ENCODE measurements at places on chromosomes 11 and 22. TPM values are rescaled to one million over a fixed set of nuclear protein-coding genes. Genes with fewer than 3 reads are reported as not detected.

- no peak for ATAC-seq
Measured at GRCh38 chr22:40094485-40094884, 83.2 kb upstream of the TNRC6B start.

- peak; percentile 71 for ATAC-seq
Measured at GRCh38 chr22:44448271-44448830, 49.7 kb downstream of the RTL6 start.

GRCh38 chr11:12802418-12803085, 128.3 kb downstream of the TEAD1 start:
- peak; percentile 30 for ATAC-seq

- ATAC-seq = no peak
Measured at GRCh38 chr22:39139933-39140332, 12.5 kb downstream of the CBX7 start.

- no peak for ATAC-seq
Measured at GRCh38 chr11:69310934-69311766, 17.2 kb downstream of the MYEOV start.

- peak; percentile 24 for ATAC-seq
Measured at GRCh38 chr11:80562523-80563125, 1121.8 kb upstream of the TENM4 start.

DNA sequence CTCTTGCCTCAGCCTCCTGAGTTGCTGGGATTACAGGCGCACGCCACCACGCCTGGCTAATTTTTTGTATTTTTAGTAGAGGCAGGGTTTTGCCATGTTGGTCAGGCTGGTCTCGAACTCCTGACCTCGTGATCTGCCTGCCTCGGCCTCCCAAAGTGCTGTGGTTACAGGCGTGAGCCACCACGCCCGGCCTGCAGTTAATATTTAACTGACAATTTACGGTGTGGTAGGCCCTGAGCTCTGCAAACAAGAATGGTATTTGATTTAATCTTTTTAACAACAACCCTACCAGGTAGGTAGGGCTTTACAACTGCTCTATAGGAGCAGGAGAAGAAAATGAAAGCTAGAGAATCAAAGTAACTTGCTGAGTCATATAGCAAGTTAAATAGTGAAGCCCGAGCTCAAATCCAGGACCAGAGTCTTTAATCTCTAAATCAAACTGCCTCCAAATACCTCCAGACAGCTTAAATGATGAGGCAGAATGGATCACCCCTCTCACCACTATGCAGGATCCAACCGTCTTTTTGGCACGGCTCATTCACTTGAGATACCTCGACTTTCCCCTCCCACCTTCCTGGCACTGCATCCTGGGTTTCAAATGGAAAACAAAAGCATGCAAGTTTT, 9.4 kb downstream of the UEVLD start:
- ATAC-seq = no peak

- no peak for ATAC-seq
Measured at GRCh38 chr11:60955571-60955970, 3.6 kb upstream of the SLC15A3 start.

GRCh38 chr11:64633555-64634159, 42.6 kb downstream of the SLC22A12 start:
- ATAC-seq = no peak

DNA sequence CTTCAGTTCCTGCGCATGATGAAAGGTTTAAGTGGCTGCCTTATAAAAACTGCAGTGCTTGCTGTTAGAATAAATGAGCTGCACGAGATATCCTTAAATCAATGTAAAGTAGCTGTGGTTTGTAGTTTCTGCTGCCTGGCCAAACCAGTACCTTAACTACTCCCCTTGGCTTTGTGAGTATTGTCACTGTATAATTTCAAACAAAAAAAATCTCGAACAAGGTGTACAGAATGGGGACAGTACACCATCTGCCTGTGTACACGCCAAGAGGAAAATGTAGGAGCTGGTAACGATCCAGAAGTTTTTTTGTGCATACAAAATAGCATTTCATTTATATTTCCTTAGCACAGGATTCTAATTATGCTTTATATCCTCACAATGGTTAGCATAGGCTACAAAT, 20.6 kb upstream of the NDUFC2 start:
- ATAC-seq = no peak

DNA sequence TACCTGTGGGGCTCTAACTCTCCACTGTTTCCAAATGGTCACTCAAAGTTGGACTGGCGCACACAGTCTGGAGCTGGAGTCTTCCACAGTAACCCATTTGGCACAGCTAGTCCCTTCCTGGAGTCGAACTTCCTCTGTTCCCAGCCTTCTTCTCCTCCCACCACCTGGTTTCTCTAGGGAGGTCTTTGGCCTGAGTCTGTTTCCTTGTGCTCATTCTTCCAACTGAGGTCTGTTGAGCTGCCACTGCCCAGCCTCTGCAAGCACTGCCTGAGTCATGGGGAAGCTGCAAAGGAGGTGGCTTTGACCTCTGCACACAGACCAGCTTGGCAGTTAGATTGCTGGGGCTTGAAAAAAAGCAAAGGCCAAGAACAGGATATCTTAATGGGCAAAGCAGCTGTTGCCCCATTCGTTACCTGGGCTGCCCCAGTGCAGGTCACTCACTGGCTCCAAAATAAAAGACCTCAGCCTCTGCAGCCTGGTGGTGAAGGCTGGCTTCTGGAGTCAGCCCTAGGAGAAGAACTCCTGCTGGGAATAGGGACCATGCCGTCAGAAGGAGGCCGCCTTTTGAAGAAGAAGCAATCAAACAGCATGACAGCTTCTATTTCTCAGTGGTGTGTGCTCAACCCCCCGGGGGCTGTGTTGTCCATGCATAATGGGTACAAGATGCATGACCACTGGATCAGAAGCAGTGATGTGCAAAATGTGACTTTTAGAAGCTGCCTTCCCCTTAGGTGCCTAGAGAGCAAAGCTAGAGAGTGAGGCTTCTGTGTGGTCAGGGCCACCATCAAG, 3.0 kb downstream of the ADAMTS15 start:
- ATAC-seq = no peak

GRCh38 chr11:76169473-76169896, 36.8 kb downstream of the WNT11 start:
- ATAC-seq = no peak

- no peak for ATAC-seq
Measured at GRCh38 chr22:44804327-44804726, 52.0 kb downstream of the ARHGAP8 start.

DNA sequence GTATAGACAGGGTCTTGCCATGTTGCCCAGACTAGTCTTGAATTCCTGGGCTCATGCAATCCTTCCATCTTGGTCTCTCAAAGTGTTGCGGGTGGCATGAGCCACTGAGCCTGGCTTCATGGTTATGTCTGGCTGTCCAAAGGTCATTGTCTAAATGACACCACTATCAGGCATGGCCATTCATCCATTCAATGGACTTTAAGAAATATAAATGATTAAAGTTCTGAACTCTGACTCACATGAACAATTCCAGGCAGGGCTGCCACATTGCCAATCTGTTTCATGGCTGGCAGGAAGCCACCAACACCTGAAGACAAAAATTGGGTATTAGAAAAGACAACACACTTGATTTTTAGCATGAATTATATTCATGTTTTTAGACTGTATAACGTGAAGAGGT, 4.1 kb downstream of the RTCB start:
- no peak for ATAC-seq

- ATAC-seq = peak; percentile 91
Measured at GRCh38 chr11:104694259-104695064, 203.8 kb downstream of the CASP12 start.

- no peak for ATAC-seq
Measured at GRCh38 chr22:28246397-28246796, 327.3 kb upstream of the PITPNB start.

GRCh38 chr11:95789506-95790122, at the start of gene FAM76B:
Gene FAM76B (minus strand): TSS chr11:95789782. CDS start chr11:95789478, 304 bp downstream.
- peak; percentile 86 for ATAC-seq

- ATAC-seq = no peak
Measured at GRCh38 chr11:102577182-102577581, 46.6 kb upstream of the MMP7 start.

DNA sequence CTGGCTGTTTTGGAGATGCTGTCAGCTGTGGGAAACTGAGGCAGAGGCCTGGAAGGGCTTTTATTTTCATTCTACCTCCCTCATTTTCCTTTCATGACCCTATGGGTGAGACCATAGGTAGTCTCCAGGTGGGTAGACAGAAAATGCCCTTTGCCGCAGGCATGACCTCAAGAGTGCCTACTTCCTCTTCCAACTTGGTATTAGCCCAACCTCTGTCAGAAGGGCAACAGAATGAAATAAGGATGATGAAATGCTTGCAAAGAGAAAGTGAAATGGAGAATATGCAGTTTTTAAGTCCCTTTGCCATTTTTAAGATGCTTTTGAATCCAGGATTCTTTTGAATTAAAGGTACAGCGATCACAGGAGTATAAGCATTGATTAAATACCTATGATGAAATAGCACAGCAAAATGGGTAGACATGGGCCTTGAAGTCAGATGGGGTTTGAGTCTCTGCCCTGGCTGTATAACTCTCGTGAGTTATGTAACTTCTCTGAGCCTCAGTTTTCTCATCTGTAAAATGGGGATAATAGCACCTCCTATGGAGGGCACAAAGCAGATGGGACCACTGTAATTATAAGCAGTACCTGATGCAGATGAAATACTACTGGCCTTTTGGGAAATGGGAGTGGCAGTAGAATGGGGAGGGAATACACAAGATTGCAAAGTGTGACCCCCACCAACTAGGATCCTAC, 3.7 kb downstream of the ASPHD2 start:
- ATAC-seq = no peak

DNA sequence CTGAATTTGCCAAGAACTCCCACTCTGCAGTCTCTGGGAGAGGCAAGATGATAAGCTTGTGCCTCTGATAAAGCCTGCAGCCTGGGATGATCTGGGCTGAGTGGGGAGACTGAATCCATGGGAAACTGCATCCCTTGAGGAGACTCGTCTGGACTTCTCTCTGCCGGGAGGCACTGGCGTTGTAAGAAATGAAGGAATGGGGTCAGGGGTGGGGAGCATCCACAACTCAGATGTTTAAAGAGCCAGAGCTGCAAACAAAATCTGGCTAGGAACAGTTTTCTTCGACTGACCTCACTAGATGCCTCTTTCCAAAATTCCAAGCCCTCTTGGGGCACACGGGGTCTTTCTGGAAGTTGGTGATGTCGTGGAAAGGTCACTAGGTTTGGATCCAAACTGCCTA, 64.4 kb downstream of the SPON1 start:
- ATAC-seq = no peak

DNA sequence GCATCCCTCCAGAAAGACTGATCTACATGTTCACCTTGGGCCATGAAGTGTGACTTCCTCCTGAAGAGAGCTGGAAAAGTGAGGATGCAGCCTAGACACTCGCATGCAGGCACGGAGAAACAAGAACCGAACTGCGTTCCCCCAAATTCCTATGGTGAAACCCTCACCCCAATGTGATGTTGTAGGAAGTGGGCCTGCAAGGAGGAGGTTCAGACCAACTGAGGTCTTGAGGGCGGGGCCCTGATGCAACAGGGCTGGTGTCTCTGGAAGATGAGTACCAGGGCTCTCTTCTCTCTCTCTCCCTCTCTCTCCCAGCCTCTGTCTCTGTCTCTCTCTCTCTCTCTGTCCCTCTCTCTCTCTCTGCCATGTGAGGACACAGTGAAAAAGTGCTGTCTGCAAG, 501.1 kb downstream of the BRD1 start:
- no peak for ATAC-seq

GRCh38 chr11:134632347-134633119, 220.5 kb upstream of the B3GAT1 start:
- ATAC-seq = no peak

GRCh38 chr22:48921411-48921903, 906.2 kb downstream of the BRD1 start:
- ATAC-seq = no peak

DNA sequence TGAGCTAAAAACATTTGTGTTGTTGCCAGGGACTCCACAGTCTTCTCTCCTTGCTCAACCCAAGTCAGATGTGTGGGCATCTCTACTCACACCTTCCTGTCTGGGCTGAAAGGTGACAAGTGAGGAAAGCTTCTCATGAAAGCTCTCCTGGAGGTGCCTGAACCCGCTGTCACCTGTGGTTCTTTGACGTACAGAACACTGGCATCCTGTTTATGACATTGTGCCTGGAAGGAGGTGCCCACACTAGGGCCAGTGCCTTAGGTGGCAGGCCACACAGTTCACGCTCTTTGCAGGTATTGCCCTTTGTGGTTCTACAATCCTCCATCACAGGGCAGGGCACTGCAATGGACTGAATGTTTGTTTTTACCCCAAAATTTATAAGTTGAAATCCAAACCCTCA, 108.5 kb downstream of the CD44 start:
- no peak for ATAC-seq

DNA sequence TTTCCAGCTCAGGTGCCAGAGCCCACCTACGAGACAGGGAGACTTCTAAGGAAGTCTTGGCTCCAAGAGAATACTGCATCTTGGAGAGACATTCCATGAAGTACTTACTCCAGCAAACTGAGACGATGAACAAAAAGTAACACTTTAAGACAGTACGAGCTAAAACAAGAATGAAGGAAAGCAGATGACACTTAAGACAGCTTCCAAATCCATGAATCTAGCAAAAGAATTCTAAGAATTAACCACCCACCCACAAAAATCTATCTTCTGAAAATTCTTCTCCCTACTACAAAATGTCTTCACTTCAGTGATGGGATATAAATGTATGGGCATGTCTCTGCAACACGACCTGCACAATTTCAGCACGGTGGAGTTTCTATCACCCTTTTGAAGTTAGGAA, 132.9 kb downstream of the C11orf58 start:
- ATAC-seq = no peak

DNA sequence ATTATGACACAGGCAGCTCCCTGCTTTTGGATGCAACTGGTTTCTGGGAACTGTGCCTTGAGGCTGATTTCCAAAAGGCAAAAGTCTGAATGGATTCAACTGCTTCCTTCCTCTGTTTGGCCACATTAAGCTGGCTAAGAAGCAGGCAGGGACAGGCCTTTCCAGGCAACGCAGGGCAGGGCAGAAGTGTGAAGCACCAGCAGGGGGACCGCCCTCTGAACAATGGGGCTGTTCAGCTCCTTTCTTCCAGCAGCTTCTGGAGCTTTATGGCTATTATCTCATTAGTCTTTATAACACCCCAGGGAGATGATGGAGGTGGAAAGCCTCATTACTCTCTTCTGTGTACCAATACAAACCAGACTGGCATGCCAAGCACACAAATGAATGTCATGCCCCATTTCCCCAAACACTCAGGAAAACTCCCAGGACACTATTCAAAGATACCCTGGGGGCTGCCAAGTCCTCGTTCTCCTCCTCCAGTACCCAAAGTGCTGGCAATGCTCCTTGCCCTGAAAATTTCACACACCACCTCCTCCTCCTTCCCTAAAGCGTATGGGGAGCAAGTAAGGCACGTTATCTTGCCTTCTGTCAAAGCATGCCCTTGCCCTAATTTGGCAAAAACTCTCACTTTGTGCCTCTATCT, 21.3 kb downstream of the MORC2 start:
- ATAC-seq = no peak

GRCh38 chr22:20635227-20635591, 127.8 kb downstream of the MED15 start:
- ATAC-seq = no peak

The HOATZ gene
- total RNA-seq = 0.05 TPM

The TYR gene
- 0.14 TPM for total RNA-seq

The RBMXL2 gene
- not detected for total RNA-seq

The H19 gene
- 583 TPM for total RNA-seq

The TMEM86A gene
- 13.4 TPM for total RNA-seq

The ABCC8 gene
- 10.0 TPM for total RNA-seq

The MPZL2 gene
- 0.72 TPM for total RNA-seq

The TSGA10IP gene
- total RNA-seq = 0.16 TPM

The GPHA2 gene
- total RNA-seq = not detected

The CARD18 gene
- not detected for total RNA-seq

The SLC22A6 gene
- total RNA-seq = not detected
